ENCODE measurements at places on chromosomes 11 and 22.

DNA sequence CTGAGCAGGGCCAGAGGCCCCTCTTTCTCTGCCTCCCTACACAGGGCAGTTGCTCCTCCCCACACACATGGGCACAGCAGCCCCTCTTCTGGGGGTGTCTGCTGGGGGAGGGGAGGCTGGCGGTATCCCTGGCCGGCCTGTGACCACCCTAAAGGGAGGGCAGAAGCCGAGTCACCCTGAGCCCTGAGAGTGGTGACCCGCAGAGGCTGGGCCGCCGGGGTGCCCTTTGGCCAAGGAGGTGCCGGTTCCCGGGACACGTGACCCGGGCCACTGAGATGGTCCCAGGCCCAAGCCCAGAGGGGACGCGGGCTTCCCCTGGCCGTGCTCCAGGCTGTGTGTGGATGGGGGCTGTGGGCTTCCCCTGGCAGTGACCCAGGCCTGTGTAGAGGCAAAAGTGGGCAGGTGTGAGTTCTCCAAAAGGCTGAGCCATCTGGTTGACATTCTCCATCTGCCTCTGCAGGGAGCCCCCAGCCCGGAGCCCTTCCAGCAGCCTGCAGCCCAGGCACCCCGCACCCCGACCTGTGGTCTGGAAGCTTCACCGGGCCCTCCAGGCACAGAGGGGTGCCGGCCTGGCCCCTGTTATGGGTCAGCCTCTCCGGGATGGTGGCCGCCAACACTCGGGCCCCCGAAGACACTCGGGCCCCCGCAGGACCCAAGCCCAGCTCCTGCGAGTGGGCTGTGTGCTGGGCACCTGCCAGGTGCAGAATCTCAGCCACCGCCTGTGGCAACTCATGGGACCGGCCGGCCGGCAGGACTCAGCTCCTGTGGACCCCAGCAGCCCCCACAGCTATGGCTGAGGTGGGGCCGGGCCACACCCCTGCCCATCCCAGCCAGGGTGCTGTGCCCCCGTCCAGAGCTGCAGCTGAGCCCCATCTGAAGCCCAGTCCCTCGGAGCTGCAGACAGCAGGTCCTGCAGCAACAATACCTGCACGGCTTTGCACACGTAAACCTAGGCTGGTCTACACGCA, 1.0 kb downstream of the ADM2 start:
- no peaks in the 10 kb centered on the region for H3K4me1 ChIP-seq
- H3K27me3 ChIP-seq, result peaks cover 22% of the 10 kb centered on the region
- H3K36me3 ChIP-seq, result no peaks in the 10 kb centered on the region
- DNase-seq, result no peak
- no peak overlapping the region for H3K4me3 ChIP-seq
- H3K27ac ChIP-seq, result no peak overlapping the region

GRCh38 chr11:102458548-102458947, 6.0 kb upstream of the TMEM123 start:
- no peaks in the 10 kb centered on the region for H3K27me3 ChIP-seq
- H3K4me3 ChIP-seq, result no peak overlapping the region
- no peak for DNase-seq

DNA sequence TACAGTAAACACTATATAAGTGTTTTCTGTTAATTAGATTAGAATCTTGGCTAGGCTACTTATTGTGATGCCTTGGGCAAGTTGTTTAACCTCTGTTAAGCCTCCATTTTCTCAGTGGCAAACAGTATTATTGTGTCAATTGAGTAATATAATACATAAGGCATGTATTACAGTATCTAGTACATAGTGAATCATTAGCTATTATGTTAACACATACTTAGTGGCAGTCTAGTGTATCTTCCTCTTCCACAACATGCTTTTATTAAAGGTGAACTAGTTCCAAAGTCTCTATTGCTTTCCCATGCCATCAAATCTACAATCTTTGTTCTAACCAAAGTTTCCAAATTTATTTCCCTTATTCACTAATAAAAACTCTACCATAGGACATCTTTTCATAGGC, 200.9 kb downstream of the SOX6 start:
- H3K36me3 ChIP-seq, result no peaks in the 10 kb centered on the region
- no peak overlapping the region for H3K4me3 ChIP-seq
- no peaks in the 10 kb centered on the region for H3K27me3 ChIP-seq
- no peaks in the 10 kb centered on the region for H3K4me1 ChIP-seq
- no peak for DNase-seq

- H3K36me3 ChIP-seq, result no peaks in the 10 kb centered on the region
- H3K27me3 ChIP-seq, result no peaks in the 10 kb centered on the region
- DNase-seq, result no peak
- no peaks in the 10 kb centered on the region for H3K4me1 ChIP-seq
- no peak overlapping the region for H3K27ac ChIP-seq
Observed at GRCh38 chr11:96554236-96554820, 164.5 kb downstream of the JRKL start.

- no peaks in the 10 kb centered on the region for H3K36me3 ChIP-seq
- H3K27me3 ChIP-seq, result no peaks in the 10 kb centered on the region
- peak overlapping the region; percentile 62 for H3K4me3 ChIP-seq
- no peak overlapping the region for H3K27ac ChIP-seq
- no peak for DNase-seq
Observed at GRCh38 chr11:129278586-129279319, 86.6 kb upstream of the ARHGAP32 start.

DNA sequence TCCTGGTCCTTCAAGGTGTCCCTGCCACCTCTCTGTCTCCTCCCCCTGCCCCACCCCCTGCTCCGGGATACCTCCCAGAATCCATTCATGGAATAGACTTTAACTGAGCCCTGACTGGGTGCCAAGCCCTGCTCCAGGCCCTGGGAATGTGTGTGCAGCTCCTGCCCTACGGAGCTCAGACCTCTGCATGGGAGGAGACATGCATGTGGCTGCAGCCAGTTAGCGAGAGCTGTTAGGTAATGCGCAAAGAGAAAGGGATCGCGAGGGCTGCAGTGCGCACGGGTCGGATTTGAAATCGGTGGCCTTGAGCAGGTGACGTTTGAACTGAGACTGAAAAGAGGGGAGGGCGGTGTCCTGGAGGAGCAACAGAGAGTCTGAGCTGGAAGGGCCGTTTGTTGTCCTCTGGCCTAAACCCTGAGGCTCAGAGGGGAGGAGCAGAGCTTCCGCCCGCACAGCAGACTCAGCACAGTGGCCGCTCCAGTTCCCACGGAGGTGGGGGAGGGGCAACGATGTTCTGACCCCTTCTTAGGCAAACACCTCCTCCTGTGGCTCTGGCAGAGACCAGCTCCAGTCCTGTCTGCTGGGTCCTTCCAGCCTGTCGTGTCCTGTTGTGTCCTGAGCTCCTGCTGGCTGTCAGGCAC, 19.8 kb upstream of the LRRC10B start:
- no peak for DNase-seq
- no peaks in the 10 kb centered on the region for H3K36me3 ChIP-seq
- H3K27ac ChIP-seq, result no peak overlapping the region
- no peak overlapping the region for H3K4me3 ChIP-seq
- no peaks in the 10 kb centered on the region for H3K27me3 ChIP-seq
- H3K4me1 ChIP-seq, result no peaks in the 10 kb centered on the region

DNA sequence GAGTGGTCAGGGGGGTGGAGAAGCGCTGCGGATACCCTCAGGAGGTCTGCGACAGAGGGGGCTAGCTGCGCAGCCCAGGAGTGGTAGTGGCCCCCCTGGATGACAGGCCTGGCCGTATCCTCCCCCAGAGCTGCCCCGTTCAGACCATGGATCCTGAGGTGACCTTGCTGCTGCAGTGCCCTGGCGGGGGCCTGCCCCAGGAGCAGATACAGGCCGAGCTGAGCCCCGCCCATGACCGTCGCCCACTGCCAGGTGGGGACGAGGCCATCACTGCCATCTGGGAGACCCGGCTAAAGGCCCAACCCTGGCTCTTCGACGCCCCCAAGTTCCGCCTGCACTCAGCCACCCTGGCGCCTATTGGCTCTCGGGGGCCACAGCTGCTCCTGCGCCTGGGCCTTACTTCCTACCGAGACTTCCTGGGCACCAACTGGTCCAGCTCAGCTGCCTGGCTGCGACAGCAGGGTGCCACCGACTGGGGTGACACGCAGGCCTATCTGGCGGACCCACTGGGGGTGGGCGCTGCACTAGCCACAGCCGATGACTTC, 505 bp downstream of the NUDT22 start:
- H3K4me1 ChIP-seq, result peaks cover 16% of the 10 kb centered on the region
- DNase-seq, result no peak
- no peaks in the 10 kb centered on the region for H3K27me3 ChIP-seq
- H3K27ac ChIP-seq, result peak overlapping the region; percentile 55

- no peaks in the 10 kb centered on the region for H3K36me3 ChIP-seq
- no peak overlapping the region for H3K27ac ChIP-seq
Observed at GRCh38 chr11:27740362-27741013, 40.2 kb upstream of the BDNF start.

DNA sequence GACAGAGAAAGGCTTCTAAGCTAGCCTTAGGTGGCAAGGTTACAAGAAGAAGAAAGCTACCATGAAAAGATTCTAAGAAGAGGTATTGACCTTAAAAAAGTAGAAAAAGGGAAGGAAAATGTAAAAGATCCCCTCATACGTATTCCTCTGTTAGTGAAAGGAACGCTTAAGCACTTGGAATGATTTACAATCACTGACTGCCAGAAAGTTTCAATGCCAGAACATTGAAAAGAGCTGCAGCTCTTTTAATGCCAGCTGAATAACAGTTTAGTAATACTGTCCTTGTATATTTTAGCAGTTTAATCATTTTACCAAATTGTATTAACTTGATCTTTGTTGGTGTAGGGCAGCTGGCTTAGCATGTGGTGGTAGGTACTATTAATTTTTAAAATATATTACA, 650.7 kb downstream of the FAM181B start:
- H3K27me3 ChIP-seq, result no peaks in the 10 kb centered on the region
- H3K4me1 ChIP-seq, result no peaks in the 10 kb centered on the region
- no peaks in the 10 kb centered on the region for H3K36me3 ChIP-seq
- no peak overlapping the region for H3K4me3 ChIP-seq
- no peak for DNase-seq

Data from endothelial cell of umbilical vein (primary cell).